HepG2 (cell line): ENCODE measurements at places on chromosomes 5 and 9. TPM values are rescaled to one million over a fixed set of nuclear protein-coding genes. Genes with fewer than 3 reads are reported as not detected.

- DNase-seq = no peak
These were observed 49.7 kb downstream of the PDZD2 start for GRCh38 chr5:31688515-31689092.

DNA sequence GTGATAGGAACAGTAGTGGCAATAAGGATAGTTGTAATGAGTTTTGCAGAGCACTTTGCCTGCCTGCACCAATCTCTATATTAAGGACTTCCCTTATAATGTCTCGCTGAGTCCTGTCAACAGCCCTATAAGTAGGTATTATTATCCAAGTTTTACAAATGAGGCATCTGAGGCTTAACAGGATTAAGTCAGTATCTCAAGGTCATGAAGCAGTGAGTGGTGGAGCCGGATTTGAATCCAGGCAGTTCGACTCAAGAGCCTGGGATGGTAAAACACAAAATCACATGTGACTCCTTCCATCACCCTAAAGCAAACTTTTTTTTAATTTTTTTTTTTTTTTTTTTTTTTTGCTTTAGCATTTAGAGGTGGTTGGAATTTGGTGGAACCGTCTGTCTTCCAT is 59.0 kb upstream of the RARS1 start:
- no peak for DNase-seq

The TMC1 gene
- total RNA-seq = 0.02 TPM in 1 of 2 replicates, not detected in the other

DNA sequence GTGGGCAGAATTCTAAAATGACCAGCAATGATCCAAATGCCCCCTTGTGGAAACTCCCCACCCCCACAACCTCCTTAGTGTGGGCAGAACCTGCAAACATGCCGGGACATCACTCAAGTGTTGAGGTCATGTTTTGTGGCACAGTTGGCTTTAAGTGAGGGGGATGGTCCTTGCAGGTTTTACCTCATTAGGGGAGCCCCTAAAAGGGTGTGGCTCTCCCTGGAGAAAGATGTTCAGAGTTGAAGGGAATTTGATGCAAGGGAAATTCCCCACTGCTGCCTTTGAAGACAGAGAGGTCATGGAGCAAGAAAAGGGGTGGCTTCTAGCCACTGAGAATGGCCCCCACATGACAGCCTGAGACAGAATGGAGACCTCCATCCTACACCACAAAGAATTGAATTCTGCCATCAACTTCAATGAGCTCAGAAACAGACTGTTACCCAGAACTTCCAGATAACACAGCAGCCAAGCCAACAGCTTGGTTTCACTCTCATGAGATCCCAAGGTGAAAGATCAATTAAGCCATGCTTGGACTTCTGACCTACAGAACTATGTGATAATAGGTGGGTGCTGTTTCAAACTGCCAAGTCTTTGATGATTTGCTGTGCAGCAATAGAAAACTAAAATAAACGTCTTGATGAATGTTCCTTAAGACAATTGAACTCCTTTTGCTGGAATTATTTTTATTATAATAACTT is 103.4 kb downstream of the MED10 start:
- DNase-seq = no peak

DNA sequence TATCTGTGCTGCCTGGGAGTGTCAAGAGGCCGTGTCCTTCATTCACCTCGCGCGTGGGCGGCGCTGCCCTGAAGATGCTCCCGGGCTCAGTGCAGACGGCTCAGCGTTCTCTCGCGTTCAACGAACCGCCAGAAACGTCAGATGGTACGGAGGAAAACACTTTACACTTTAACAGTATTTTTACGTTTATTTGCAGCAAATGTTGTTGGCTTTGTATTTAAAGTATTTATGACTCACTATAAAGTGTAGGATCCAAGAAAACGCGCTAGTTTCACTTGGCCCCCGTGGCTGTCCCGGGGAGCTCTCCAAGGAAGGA is 544 bp upstream of the ERCC6L2 start:
- DNase-seq = peak; percentile 7

DNA sequence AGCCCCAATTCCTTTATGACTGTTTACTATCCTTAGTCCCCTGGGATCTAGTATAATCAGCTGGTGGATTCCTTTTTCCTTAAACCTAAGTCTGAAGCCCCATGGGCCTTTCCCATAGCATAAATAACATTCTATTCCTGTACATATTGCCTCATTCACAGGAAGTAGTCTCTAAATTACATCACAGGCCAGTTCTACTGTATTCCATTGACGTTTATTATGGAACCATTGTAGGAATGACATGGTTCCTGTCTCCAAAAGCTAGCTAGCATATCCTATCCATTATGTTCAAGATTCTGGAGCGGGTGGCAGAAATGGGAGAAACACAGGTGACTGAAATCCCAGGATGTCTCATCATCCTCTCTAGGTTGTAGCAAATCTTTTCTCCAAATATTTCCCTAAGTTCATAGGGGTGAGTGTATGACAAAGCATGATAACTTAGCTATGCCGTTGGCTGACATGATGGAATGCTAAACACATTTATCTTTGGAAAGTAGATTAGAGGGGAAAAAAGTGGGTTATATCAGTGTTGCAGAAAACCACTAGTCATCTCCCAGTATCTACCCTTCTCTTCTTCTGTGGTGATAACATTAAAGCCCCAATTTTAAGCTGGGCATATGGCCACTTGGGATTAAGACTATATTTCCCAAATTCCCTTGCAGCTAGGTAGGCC is 140.1 kb downstream of the FGF1 start:
- no peak for DNase-seq

- no peak for DNase-seq
These were observed 392.0 kb downstream of the TMEM161B start for GRCh38 chr5:87876616-87877015.

The PCSK1 gene
- not detected in 2 replicates for total RNA-seq

DNA sequence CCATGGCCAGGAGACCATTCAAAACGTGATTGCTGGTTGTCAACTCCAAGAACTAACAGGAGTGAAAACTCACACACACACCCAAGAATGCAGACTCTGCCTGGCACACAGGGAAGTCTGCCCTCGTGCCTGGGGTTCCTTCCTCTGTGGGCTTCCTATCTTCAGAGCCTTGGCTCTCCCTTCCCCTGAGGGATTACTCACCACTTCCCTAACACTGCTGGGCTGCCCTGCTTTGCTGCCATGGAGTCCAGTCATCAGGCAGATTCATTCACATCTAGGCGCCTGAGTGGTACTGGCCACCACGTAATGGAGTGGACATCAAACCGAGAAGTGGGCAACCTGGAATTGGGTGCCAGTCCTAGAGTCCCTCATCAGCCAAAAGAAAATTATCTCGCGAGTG is 76.4 kb upstream of the PRSS3 start:
- no peak for DNase-seq

The GLRA1 gene
- not detected in 2 replicates for total RNA-seq

GRCh38 chr5:180704362-180704761 is 35.5 kb downstream of the OR2Y1 start:
- DNase-seq = peak; percentile 17

DNA sequence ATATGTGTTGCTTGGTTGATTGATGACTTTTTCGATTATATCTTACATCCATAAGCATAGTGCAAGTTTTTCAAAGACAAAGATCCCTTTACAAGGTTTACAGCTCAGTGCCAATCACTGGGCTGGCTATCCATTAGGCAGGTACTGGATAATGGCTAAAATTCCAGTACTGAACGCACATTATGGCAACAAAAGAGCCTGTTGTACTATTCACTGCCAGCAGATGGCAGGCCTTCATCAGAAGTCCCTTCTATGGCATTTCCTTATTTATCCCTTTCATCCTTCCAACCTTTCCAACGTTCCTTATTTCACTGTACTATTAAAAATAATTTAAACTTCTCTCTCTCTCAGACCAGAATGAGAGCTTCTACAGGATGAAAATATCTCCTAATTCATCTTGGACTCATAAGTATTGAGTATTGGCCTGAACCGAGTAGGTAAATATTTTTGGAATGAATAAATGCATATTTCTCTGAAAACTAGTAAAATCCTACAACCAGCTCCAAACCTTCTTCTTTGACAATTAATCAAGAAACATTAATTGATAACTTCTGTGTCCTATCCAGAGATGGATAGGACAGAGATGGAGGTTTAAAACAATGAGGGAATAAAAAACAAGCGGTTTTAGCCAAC is 6.7 kb upstream of the WNT8A start:
- peak; percentile 61 for DNase-seq

- DNase-seq = no peak
These were observed 178.4 kb upstream of the MAST4 start for GRCh38 chr5:66417781-66418180.

The IFNA13 gene
- total RNA-seq = not detected in 2 replicates

DNA sequence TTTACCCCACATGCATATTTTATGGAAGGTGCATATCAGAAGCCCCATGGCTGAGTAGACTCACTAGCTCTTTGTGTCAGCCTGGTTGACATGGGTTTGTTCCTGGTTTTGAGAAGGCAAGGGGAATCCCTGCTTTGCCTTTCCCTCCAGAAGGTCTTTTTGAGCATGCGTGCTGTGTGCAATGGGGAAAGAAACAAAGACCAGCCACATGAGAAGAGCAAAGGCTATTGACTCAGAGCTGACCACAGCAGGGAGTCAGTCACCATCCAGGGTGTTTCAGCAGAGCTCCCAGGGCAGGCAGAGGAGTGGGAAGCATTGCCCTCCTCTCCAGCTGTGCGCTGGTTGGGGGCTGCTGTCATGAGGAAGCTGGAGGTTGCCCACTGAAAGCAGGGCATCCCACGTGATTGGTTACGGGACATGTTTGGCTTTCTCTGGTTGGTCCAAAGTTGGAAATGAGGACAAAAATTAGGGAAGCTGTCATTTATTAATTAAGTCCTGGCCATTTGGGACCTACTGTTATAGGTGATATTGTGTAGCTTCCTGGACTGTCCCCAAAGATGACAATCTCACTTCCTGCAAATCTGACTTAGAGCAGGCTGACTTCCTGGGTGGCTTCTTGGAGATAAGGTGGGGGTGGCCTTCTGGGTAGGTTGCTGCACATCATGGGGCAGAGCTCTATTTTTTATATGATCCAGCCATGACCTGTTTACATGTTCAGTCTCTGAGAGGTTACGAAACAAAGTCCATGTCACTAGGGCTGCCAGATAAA is 48.9 kb upstream of the TDRD7 start:
- no peak for DNase-seq

DNA sequence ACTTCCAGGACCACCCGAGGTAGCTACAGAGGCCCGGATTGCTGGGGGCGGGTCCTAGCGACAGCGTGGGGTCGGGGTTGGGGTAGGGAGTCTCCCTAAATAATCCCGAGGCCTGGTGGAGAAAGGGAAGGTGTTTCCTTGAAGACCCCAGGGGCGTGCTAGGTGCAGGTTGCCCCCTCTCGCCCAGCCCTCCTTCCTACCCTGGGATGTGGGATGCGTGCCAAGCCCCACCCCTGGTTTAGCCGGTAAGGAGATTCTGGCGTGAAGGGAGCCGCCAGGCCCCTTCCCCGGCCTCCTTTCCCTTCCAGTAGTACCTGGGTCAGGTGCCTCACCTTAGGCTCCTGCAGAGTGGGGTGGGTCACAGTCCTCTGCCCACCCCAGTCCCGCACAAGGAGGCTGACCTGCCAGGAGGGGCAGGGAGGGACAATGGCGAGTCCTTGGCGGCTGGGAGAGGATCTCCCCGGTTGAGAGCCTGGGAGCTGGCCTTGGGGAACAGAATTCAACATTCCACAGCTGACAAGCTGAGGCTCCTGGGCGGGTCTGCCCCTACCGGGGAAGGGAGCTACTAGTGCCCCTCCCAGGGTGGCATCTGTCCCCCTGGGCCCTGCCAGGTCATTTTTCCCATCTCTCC is 674 bp downstream of the TSPAN17 start:
- no peak for DNase-seq

The NOXA1 gene
- total RNA-seq = 0.63 and 1.2 TPM in 2 replicates

The FGD3 gene
- total RNA-seq = 0.84 and 1.1 TPM in 2 replicates

DNA sequence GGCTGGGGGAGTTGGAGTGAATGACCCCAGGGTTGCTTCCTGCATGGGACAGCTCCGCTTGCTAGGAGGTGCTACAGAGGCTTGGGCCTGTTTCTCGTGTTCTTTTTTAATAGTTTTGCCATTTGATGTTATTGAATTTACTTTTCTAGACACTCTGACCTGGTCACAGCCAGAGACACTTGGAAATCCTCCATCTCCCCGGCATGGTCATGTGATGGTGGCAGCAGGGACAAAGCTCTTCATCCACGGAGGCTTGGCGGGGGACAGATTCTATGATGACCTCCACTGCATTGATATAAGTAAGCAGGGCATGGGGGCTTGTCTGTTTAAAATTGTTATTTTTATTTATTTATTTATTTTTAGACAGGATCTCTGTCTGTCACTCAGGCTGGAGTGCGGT is 13.4 kb downstream of the HSPA5 start:
- no peak for DNase-seq

The F12 gene
- 1.3 and 3.0 TPM in 2 replicates for total RNA-seq

DNA sequence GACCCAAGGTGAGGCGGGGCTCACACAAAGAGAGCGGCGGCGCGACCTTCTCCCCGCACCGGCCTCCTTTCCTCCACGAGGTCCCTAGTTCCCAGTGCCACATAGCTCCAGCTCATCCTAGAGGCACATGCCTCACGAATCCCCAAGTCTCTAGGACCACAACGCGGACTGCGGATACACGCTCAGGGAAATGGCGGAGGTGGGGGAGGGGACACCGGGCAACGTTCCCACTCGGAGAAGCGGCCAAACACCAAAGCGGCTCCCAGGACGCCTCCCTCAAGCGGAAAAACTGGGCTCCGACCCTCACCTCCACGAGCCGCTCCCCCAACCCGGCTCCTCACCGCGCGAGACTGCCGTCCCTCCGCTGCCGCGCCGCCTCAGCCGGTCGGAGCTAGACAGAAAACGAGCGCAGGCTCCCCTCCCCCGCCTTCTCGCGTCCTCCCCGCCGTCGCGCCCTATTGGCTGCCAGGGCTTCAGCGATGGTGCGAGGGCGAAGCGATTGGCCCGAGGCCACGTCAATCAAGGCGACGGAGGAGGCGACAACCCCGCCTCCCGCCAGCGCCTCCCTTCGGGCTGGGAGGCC is at the start of gene HNRNPK:
Gene HNRNPK (minus strand): TSS at position 404 of the 583 bp plus-strand sequence. CDS start 1,963 bp downstream, outside the sequence.
- DNase-seq = peak; percentile 91

DNA sequence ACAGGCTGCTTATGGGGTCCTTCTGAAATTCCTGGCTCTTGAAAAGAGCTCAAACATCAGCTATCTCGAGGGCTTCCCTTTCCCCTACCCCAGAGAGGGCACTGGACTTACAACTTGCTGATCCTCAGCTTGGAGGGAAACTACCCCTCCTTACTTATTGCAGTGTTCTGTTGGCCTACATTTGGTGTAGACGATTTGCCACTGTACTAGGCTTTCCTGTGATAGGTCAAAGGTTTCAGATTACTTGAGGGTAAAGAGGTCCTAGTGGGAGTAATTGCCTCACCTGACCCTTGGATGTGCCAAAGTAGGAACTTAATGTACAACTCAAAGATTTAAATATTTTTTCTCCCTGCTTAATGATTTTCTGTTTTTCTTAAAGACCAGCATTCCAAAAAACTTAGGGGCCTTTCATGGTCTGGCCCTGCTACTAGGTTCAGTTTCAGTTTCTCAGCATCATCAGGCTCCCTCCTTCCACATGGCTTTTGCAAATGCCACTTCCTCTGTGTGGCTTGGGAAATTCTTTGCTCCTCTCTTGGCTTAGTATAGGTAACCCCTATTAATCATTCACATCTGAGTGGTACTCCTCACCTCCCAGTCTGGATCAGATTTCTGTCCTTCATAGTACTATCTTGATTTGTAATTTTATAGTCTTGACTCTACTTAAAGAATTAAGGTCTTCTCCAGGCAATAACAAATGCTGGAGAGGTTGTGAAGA is 32.4 kb downstream of the CYSTM1 start:
- no peak for DNase-seq

GRCh38 chr5:9483779-9484178 is 62.1 kb downstream of the SEMA5A start:
- no peak for DNase-seq
